Upper lobe of left lung (tissue), 6 donors: ENCODE measurements at places on chromosomes 11 and 22. TPM values are rescaled to one million over a fixed set of nuclear protein-coding genes. Genes with fewer than 3 reads are reported as not detected.

DNA sequence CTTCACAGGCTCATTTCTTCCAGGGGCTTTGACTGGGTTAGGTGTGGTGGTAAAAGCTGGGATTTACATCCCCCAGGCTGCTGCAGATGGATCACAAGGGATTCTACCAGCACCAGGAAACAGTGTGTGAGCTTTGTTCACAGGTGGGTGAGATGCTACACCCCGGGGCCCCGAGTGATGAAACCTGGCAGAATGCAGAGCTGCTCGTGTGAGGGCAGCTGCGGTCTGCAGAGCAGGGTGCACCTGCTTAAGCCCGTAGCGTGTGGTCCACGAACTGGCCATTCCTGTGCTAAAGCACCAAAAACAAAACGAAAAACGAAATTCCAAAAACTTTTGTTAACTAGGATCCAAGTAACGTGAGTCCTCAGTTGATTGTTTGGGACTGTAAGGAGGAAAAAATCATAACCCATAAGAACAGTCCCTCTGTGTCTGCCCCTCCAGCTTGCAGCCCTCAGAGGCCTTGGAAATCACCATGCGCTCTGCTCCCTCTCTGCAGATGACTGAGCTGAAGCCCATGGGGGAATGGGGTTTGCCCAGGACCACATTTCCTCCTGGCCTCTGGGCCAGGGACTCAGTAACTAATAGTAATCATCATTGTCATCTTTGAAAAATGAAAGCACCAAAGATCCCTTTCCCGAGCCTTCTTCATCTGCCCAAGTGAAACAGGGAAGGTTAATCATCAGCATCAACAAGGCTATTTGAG, 24.6 kb downstream of the ELF5 start:
- no peaks in the 10 kb centered on the region for H3K27me3 ChIP-seq
- no peaks in the 10 kb centered on the region for H3K4me1 ChIP-seq
- H3K4me3 ChIP-seq: no peak overlapping the region
- H3K27ac ChIP-seq: no peak overlapping the region

Gene UPK3A
- total RNA-seq: not detected

Gene THY1
- total RNA-seq: 2.0 TPM

Gene C22orf23
- total RNA-seq: 6.9 TPM
